ENCODE measurements at places on chromosomes 13 and 19.

- DNase-seq = no peak
Observed at GRCh38 chr13:113924184-113924901, 49.5 kb downstream of the C13orf46 start.

GRCh38 chr19:44572581-44572900, 40.8 kb upstream of the IGSF23 start:
- DNase-seq = no peak

DNA sequence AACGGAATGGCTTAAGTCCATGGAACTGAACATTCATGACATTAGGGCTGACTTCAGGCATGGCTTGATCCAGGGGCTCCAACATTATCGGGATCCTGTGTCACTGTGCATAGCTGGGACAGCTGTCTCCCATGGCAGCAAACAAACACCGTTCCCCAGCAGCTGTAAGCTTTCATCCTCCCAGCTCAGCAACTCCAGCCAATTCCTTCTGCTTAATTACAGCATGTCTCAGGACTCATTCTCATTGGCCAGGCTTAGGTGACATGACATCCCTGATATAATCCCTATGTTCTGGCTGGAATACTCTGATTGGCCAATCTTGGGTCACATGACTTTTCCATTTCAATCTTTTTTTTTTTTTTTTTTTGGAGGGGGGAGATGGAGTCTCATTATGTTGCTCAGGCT, 10.9 kb upstream of the TLE5 start:
- no peak for DNase-seq

DNA sequence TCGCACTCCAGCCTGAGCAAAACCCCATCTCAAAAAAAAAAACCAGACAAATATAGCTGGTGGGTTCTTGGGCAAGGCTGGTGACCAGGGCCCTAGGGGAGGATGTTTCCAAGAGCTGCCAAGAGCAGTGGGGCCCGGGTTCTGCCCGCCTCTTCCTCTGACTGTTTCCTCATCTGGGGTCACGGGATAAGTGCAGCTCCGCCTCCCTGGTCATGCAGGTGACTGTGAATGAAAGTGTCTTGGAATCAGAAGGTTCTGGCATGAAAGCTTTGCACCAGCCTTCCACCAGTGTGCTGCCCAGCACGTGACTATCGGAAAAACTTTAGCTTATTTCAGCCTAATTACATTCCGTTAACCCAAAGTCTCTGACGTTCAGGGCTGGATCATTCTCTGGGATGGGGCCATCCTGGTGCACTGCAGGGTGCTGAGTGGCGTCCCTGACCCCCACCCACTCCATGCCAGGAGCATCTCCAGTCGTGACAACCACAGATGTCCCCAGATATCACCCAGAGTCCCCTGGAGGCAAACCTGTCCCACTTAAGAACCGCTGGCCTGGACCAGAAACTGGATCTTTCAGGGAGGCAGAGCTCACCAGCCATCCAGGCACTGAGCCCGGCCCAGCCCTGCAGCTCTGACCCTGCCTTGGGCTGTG, 85.6 kb downstream of the GNG7 start:
- DNase-seq = no peak

DNA sequence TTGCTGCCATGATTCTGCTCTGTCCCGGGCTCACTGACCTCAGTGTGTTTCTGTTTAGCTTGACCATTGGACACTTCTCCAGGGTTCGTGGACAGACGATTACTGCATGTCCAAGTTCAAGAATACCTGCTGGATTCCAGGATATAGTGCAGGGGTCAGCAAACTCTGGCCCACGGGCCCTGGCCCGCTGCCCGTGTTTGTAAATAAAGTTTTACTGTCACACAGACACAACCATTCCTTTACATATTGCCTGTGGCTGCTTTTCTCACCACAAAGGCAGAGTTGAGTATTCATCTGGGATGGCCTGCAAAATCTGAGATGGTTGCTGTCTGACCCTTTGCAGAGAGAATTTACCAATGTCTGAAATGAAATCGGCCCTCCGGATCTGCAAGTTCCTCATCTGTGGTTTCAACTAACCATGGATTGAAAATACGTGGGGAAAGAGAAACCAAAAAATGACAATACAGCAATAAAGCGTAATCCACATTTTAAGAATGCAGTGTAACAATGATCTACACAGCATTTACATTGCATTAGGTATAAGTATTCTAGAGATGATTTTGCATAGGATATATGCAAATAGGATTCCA, 25.9 kb upstream of the F2RL3 start:
- no peak for DNase-seq

DNA sequence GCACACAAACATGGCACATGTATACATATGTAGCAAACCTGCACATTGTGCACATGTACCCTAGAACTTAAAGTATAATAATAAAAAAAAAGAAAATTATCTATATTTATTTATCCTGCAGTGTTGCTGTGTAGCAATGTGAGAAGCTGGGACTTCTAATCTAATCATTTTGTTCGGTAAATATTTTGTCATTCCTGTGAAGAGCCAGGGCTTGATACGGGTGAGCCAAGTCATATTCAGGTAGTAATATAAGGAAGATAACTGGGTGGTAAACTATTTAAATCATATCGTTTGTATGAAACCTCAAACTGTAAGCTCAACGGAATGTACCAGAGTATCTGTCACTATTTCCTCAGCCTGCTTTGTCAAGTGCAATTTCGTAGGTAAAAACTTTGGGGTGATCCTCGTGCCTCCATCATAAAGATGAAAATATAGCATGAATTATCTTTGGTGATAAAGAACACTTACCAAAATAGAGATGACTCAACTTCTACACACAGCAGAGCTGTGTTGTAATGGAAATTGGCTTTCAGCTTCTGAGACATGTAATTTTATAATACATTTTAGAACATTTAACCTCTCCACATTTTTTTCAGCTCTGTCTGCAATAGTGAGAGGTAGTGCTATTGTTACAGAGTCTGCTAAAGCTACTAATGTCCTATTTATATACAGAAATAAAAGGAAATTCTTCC, 92.9 kb downstream of the PCDH9 start:
- no peak for DNase-seq

GRCh38 chr19:38852231-38853044, 2.7 kb upstream of the HNRNPL start:
- DNase-seq = peak; percentile 71

DNA sequence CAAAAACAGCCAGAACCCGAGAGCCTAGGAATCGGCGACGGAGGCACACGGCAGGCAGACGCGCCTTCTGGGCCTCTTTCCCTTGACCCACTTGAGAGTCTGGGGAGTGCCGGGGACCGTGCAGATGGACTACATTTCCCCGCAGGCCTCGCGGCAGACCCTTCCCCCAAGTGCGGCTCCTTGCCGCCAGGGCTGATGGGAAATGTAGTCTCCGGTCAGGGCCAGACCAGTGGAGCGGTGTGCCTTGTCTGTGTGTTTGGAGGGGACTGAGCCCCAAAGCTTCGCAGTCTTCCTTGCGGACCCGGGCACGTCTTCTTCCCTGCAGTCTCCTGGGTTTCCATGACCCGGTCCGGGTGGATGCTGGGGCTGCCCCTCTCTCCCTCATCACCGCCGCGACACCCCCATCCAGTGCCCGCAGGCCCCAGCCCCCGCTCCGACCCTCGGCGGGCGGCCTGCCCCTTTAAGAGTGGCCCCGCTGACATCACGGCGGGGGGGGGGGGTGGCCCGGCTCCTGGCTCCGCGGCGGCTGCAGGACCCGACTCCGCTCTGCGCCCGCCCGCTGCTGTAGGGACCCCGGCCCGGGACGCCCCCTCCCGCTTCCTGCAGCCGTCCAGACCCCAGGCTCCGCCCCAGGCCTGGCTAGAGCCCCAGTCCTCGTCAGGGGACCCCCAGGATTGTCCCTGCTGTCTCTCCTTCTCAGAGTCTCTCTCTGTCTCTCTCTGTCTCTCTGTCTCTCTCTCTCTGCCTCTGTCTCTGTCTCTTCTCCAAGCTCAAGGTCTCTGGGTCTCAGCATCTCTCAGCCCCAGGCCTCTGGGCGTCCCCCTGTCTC, 758 bp upstream of the CACNG7 start:
- DNase-seq = peak; percentile 45

DNA sequence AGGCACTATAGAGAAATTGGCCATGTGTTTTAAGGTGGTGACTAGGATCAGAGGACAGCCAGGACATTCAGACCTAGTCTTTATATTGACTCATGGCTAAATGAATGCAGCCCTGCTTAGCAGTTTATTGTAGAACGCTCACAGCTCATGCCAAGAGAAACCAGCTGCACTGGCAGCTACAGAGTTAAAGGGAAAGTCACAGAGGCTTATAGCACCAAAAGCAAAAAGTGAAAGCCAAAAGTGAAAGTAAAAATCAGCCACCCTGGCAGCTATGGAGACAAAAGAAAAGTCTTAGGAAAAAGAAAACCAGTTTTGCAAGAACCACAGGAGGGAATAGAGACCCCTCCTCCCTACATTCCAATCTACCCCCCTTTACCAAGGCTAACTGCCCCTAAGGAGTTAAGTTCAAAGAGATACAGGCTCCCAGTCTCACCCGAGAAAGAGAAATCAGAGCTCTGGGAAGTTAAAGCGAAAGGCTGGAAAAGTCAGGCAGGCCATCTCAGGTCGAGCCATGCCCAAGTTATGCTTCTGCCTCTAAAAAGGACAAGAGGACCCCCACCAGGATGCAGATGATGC, 99.0 kb downstream of the ZNF429 start:
- peak; percentile 34 for DNase-seq

- peak; percentile 13 for DNase-seq
Observed at GRCh38 chr19:1591421-1592023, 1.1 kb downstream of the MBD3 start.

DNA sequence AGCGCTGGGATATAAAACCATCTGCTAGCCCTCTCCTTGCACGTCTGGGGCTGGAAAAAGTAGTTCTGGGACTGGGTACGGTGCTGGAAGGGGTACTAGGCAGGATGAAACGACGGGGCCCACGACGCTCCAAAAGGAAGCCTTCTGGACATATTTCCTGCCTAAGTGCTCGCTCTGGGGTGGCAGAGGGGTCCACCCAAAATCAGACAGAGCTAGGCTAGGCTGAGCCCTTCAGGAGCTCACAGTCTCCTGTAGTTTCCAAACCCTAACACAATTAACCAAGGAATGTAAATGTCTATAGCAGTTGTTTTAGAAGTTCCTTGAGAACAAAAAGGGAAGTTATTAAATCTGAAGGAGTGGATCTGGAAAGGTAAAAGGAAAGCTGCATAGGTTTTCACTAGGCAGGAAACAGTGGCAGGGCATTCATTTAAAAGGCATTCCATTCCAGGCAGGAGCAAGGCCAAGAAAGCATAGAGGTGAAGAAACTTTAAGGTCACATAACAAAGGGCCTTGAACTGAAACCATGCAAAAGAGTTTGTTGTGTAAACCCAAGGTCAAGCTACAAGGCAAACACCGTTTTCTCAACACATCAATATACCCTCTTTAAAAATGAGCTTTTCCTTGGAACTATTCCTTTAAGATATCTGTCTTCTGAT, 634 bp upstream of the DIAPH3 start:
- DNase-seq = no peak

DNA sequence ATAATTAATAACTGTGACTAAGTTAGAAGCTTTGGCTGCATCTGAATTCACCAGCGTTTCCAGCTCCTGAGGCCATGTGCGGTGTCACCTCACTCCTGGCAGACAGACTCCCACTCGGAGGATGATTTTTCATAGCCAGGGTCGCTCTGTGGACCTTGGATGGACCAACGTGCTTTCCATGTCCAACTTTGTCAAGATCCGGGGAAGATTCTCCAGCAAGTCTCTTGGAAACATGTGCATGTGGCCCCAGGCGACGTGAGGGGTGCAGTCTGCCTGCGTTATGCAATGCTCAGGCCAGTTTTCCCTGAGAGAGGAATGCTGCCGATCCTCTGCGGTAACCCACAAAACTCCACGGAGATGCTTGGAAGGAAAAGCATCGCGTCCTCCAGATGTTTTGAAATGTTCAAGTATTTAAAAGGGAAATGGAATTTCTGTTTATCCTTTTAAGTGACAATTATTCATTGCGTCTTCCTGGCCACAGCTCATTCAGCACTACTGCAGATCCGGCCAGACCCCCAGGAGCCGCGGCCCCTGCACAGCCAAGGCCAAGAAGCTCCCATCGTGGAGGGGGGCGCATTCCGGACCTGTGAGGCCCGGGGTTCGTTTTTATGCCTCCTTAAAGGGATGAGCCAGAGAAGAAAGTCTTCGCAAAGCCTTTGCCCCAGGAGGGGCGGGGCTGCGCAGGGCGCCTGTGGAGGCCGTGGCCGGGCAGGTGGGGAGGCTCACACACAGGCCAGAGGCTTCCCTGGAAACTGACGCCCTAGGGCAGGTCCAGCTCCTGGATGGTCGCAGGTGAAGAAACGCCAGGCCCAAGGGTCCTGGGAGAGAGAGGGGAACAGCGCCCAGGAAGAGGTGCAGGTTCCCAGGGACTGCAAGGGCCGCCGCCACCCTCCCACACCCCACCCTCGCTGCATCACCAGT, 46.0 kb downstream of the C13orf46 start:
- no peak for DNase-seq

DNA sequence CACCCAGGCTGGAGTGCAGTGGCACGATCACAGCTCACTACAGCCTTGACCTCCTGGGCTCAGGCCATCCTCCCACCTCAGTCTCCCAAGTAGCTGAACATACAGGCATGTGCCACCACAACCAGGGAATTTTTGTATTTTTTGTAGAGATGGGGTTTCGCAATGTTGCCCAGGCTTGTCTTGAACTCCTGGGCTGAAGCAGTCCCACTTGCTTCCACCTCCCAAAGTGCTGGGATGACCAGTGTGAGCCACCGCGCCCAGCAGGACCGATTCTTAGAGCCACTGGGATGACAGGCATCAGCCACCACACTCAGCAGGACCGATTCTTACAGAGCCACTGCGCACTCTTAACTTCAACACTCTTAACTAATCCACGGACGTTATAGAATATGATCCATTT, 54.9 kb upstream of the RANBP3 start:
- no peak for DNase-seq

GRCh38 chr19:57648331-57649003, 15.5 kb downstream of the ZNF211 start:
- DNase-seq = no peak

GRCh38 chr19:1141944-1142343, 32.1 kb downstream of the SBNO2 start:
- DNase-seq = no peak

DNA sequence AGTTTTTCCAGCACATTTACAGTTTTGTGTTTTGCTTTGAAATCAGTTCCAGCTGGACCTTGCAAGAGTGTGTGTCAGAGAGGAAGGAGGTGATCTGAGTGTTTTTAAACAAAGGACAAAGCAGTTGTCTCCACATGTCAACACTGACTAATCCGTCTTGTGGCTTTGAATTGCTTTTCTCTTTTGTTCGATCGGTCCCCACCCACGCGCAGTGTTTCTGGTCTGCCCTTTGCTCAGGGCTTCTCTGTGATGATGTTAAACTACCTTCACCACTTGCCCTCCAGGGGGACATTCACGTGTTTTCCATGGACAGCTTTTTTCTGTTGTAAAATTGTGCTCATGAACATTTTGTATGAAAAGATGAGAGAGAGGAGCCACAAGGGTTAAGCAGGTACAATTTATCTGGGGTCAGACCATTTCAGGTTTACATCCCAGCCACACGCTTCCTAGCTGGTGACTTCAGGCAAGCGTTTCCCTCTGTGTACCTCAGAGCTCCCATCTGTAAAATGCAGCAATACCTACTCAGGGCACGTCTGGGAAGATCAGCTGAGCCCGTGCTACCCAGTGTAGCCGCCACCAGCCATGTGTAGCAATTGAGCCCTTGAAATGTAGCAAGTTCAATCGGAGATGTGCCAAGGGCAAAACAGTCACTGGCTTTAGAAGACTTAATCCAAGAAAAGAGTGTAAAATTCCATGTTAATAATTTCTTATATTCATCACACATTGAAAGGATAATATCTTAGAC, 13.5 kb upstream of the PLA2G4C start:
- no peak for DNase-seq
